ENCODE measurements at places on chromosomes 12 and 14.

- no peak for DNase-seq
Observed at GRCh38 chr12:116393255-116393654, 115.8 kb upstream of the MED13L start.

DNA sequence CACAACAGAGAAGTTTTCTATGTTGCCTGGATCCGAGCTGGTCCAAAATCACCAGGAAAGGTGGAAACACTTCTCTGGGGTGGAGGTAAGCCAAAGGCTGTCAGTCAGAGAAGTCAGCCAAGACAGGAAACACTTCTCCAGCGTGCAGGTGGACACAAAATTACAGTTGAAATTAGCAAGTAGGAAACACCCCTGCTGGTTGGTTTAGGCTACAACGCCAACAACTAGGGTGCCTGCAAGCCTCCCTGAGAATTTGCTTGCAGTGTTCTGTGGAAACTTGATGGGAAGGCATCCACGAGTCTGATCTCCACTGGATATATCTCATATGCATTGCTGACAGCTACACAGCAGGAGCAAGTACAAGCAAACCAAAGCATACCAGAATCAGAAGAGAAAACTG lies 600.5 kb downstream of the RERGL start:
- no peak for DNase-seq

- peak; percentile 26 for DNase-seq
Observed at GRCh38 chr14:63727231-63727735, 582 bp downstream of the SGPP1 start.

DNA sequence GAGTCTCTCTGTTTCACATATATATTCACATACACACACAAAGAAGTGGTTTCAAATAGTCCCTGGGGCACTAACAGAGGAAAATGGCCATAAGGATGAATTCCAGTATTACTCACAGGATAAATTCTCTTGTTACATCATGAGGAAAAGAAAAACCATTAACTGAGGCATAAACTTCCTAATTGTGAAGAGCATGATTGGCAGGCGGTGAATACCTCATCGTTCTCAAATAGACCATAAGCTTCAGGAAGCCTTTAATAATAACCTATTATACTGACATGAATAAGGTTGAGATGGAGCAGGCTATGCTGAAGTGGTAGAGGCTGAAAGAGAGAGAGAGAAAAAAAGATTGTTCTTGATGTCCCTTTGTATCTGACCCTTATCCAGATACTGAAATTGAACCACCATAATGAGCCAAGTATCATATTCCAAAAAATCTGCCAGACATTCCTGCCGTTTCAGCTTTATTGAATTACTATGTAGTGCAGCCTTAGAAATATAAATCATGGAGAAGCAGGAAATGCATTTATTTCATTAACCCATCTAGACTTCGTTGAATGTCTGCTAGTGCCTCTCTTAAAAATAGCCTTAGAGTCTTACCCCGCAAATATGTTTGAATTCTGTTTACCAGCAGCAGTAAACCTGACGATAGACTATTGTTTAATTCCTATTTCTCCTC lies 86.8 kb downstream of the NUAK1 start:
- no peak for DNase-seq

GRCh38 chr12:105036937-105037649 lies 47.2 kb downstream of the ALDH1L2 start:
- DNase-seq: no peak

Measured in neural progenitor cell (in vitro differentiated cells).